HS-5 (cell line): ENCODE measurements at places on chromosomes 1 and 21.

DNA sequence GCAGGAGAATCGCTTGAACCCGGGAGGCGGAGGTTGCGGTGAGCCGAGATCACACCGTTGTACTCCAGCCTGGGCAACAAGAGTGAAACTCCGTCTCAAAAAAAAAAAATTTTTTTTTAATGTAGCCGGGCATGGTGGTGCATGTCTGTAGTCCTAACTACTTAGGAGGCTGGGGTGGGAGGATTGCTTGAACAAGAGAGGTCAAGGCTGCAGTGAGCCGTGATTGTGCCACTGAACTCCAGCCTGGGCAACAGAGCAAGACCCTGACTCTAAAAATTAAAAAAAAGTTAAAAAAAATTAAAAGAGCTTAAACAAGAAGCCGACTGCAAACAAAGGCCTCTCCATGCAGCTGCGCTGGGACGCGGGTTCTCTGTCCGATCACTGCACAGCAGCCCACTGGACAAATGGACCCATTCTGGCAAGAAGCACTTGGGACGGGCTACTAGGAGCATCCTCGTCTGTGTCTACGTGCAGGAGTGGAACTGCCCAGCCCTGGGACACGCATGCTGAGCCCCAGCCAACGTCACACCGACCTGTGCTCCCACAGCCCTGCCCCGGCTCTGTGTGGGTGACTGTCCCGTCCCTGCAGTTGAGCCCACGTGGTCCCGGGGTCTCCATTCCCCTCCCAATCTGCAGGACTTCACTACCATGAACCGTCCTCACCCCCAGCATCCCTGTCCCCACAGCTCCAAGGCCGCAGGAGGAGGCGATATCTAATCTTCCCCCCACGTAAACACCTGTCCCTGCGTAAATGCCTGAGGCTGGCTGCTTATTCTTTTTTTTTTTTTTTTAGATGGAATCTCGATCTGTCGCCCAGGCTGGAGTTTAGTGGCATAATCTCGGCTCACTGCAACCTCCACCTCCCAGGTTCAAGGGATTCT, 12.3 kb downstream of the SLC35E2B start:
- DNase-seq, result no peak

GRCh38 chr1:165960881-165961280, 133.5 kb downstream of the UCK2 start:
- no peak for DNase-seq

DNA sequence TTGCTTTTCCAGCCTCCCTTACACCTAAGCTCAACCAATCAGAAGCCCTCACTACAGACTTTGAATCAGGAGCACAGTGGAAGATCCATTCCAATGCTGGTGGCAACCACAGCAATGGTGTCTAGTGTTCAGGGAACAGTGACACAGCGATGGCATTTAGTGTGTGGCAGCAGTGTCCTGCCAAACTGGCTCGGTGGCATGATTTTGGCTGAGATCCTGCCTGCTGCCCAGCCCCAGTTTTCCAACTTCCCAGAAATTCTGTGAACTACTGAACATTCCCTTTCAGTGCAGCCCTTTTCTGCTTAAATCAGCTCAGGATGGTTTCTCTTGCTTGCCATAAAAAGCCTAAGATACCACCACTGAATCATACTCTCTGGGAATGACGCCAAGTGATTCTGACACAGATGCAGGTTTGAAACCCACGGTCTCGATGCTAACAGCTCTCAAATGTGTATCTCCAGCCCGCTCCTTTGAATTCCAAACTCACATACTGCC, 8.8 kb downstream of the ASAP3 start:
- DNase-seq, result peak; percentile 84

DNA sequence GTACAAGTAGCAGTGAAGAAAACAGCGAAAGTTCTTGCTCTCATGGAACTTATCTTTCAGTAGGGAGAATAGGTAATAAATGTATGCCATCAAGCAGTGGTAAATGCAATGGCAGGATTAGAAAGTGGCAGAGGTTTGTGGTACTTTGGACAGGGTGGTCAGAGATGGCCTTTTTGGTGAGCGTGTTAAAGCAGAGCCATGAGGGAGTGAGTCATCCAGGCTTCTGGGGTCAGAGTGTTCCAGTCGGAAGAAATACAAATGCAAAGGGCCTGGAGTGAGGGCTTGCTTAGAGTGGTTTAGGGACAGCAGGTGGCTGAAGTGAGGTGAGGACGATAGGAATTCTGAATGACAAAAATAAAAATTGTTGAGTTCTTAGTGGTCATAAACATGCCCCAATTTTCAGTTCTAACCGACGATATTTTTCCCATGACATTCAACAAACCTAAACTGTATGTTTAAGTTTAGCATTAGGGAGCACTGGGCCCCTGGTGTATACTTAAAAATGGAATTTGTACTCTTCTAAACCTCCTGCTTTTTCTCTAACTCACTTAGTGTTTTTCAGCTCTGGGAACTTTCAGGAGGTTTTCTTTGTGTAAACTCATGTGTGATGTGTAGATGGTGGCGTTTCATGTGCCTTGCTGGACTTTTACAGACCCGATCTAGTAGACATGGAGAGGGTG, 78.2 kb downstream of the MACF1 start:
- DNase-seq, result no peak

GRCh38 chr1:169348383-169349036, 19.1 kb downstream of the NME7 start:
- DNase-seq, result no peak

GRCh38 chr1:55844322-55844721, 629.2 kb upstream of the USP24 start:
- no peak for DNase-seq

- DNase-seq, result no peak
These were observed 535.9 kb upstream of the ADAMTS5 start for GRCh38 chr21:27502801-27503200.
